Activated CD4-positive, alpha-beta T cell treated with anti-CD3 and anti-CD28 coated beads, Interleukin-2, amount 50 U/mL, for 48 hours (primary cell): ENCODE measurements at places on chromosomes 16 and 17.
A peak's percentile ranks its signal among the peaks of the same experiment; 100 is the strongest.

GRCh38 chr17:1174263-1174880 is 5.4 kb downstream of the ABR start:
- DNase-seq, result no peak

- DNase-seq, result no peak
Measured at GRCh38 chr16:80023865-80024264, 423.3 kb upstream of the MAF start.

DNA sequence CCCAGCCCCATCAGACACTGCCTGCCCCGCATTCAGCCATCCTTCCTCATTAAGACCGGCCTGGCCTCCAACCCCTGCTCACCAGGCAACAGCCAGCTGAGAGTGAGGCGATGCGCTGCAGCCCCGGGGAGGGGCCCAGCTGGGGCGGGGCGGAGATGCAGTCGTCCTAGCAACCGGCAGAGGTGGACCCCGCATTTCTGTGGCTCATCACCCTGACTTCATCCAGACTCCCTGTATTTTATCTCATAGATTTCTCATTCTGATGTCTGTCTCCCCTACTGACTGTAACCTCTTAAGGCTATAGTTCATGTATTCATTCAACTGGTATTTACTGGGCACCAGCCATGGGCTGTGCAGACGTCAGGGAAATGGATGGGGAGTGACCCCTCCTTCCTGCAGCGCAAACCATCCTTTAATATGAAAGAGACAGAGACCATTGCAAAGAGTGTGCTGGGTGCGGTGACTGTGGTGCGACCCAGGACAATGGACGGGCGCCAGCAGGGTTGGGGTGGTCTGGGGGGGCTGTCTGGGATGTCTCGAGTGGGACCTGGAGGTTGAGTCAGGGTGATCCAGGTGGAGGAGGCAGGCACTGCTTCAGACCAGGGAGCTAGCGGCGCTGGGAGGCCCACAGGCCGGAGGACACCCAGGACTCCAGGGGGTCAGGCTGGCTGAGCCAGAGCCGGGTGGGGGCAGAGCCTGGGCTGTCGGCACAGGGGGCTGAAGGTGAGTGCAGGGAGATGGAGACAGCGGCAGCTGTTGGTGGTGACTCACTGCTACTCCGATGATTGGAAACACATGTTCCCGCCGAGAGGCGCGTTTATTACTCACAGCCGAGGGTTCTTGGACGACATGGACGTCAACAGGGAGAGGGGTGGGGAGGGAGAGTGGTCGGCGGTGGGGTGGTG is 10.5 kb upstream of the TIMP2 start:
- no peak for DNase-seq

DNA sequence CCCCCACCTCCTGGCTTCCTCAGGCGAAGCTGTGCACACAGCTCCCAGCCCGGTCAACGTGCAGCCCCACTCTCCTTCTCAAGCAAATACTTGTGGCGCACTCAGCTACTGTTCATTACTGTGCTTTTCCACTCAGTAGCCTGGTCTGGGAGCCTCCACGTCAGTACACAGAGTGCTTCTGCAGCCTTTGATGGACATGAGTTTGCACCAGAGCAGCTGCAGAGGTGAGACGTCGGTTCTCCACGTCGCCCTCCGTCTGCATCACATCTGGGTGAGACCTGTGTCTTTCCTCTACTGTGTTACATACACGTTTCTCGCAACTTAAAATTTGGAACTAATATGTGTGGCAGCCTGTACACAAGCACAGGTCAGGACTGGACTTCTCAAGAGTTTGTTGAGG is 334.3 kb downstream of the C16orf95 start:
- DNase-seq, result no peak

DNA sequence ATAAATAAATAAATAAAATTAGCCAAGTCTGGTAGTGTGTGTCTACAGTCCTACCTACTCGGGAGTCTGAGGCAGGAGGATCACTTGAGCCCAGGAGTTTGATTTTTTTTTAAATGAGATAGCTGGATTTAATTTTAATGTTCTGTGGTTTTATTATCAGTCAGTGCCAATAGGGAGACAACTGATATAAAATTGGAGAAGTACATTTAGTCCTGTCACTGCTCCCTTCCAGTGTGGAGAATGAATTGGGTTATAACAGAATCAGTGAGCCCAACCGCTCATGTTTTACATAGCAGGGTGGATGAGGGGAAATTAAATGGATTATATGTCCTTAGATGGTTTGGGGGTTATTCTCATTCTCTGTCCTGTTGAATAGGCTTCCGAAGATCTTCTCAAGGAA is 6.2 kb downstream of the NME1 start:
- DNase-seq, result no peak

GRCh38 chr16:82735186-82735585 is 108.4 kb downstream of the CDH13 start:
- no peak for DNase-seq

- DNase-seq, result no peak
Measured at GRCh38 chr16:50606431-50607050, 58.3 kb downstream of the NKD1 start.

GRCh38 chr17:19590912-19591551 is 57.4 kb downstream of the SLC47A1 start:
- no peak for DNase-seq

- peak; percentile 8 for DNase-seq
Measured at GRCh38 chr16:10362077-10362863, 23.6 kb upstream of the ATF7IP2 start.

- no peak for DNase-seq
Measured at GRCh38 chr17:68249354-68249765, 1.5 kb downstream of the AMZ2 start.

GRCh38 chr16:62700426-62701294 is 664.4 kb upstream of the CDH8 start:
- DNase-seq, result no peak

- DNase-seq, result no peak
Measured at GRCh38 chr17:77867976-77868713, 90.4 kb upstream of the TNRC6C start.

- no peak for DNase-seq
Measured at GRCh38 chr16:65515193-65515592, 393.3 kb upstream of the CDH11 start.

GRCh38 chr17:61126473-61127249 is 273.0 kb upstream of the TBX2 start:
- DNase-seq, result no peak

DNA sequence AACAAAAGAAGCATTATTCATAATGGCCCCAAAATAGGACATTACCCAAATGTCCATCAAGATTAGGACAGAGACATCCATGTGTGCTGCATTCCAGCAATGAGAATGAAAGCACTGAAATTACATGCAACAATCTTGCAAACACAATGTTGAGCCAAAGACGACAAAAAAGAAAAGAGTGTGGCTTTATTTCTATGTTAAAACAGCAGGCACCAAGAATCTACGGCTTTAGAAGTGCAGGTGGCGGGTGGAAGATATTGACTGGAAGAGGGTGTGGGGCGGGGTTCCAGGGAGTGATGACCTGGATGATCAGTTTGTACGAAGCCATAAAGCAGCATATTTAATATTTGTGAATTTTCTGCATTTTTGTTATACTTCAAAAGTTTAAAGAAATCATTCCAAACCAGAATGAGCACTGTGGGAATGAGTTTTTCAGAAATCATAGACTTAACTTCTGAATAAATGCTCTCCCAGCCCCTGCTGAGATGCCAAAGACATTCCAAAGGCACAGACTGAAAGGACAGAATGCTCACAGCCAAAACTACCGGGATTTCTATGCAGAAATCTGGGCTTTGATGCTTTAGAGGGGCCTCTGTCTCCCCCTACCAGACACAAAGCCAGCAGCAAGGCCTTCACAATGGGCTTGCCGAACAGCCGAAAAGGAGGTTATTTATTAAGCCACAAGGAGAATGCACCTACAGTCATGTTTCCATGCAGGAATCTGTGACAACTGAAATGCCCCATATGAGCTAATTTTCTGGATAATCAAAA is 361.6 kb downstream of the GRIN2A start:
- no peak for DNase-seq

- no peak for DNase-seq
Measured at GRCh38 chr17:2644971-2645370, 51.5 kb downstream of the PAFAH1B1 start.

DNA sequence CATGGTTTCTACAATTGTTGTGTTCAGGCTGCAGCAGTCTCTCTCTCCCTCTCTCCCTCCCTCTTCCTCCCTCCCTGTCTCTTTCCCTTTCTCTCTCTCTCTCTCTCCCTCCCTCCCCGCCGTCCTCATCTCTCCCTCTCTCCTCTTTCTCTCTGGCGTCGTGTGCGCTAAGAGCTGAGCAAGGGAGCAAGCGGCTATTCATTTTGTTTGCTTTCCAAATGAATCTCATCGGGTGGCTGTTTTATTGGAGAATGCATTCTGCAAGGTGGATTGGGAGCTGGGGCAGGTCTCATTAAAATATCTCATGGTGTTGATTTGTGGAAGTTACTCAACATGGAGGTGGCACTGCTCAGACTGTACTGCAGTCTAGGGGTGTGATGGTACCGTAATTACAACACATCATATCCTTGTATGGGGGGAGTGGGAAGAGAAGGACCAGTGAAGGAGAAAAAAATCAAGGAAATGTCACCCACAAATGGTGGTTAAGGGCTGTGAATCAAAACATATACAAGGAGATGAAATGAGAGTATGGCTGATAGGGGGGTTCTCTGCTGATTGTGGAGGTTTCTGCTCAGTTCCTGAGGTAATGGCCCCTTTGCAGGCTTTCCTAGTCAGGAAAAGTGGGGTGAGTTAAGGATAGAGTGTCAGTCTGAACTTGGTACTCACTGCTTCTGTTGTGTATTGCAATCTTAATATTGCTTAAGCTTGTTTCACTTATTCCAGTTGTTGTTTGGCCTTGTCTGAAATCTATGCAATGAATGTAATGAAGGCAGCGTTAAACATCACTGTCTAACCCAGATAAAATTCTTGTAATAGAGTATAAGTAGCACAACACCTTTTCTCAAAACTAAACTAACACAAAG is 2.7 kb downstream of the MSL1 start:
- no peak for DNase-seq

GRCh38 chr16:1691956-1692355 is 13.9 kb downstream of the JPT2 start:
- DNase-seq, result no peak

GRCh38 chr17:17134957-17135333 is 71.2 kb downstream of the PLD6 start:
- no peak for DNase-seq

- peak; percentile 24 for DNase-seq
Measured at GRCh38 chr17:38579934-38580333, 25.8 kb downstream of the SRCIN1 start.
